ENCODE measurements at places on chromosomes 11 and 22.
A peak's percentile ranks its signal among the peaks of the same experiment; 100 is the strongest.

DNA sequence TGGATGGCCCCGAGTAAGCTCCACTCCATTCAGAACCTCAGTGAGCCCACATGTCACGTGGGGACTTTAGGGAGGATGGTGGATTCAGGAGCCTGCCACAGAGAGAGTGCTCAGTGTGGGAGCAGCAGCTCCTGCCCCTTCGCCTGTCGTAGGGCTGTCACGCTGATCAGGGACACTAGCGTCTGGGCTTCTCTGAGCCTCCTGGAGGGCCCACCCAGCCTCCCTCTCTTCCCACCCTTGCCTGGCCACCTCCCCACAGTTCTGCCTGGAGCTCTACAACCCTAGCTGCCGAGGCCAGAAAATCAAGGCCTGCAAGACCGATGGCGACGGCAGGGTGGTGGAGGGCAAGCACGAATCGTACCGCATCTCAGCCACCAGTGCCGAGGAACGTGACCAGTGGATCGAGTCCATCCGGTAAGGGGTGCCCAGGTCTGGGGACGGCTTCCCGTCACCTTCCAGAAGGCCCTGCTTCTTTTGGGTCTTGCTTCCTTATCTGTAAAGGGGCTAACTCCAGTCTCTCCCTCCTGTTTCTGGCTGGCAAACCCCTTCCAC lies 29.5 kb downstream of the CYTH4 start:
- no peak for DNase-seq

GRCh38 chr11:8015753-8016239 lies 28.7 kb downstream of the EIF3F start:
- peak; percentile 82 for DNase-seq

- no peak for DNase-seq
Measured at GRCh38 chr22:28146401-28147314, 227.6 kb upstream of the PITPNB start.

- DNase-seq = no peak
Measured at GRCh38 chr11:75270896-75271418, 30.4 kb downstream of the TPBGL start.

DNA sequence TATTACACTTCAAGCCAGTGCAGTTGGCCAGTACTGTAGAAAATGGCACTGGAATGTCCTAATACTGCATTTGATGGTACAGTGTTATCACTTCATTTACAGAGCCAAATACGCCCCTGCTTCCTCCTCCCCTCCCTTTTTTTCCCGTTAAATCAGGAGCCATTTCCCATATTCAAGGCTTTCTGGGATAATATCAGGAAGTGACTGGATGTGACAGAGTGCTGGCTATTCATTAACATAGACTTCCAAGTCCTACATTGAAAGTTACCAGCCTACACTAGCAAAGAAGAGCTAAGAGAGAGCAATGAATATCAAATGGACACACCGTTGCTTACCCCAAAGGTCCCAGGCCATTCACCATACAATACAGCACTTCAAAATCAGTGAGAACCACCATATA lies 32.1 kb upstream of the ABCC8 start:
- no peak for DNase-seq

GRCh38 chr11:112226831-112227401 lies 688 bp downstream of the PTS start:
- peak; percentile 30 for DNase-seq

DNA sequence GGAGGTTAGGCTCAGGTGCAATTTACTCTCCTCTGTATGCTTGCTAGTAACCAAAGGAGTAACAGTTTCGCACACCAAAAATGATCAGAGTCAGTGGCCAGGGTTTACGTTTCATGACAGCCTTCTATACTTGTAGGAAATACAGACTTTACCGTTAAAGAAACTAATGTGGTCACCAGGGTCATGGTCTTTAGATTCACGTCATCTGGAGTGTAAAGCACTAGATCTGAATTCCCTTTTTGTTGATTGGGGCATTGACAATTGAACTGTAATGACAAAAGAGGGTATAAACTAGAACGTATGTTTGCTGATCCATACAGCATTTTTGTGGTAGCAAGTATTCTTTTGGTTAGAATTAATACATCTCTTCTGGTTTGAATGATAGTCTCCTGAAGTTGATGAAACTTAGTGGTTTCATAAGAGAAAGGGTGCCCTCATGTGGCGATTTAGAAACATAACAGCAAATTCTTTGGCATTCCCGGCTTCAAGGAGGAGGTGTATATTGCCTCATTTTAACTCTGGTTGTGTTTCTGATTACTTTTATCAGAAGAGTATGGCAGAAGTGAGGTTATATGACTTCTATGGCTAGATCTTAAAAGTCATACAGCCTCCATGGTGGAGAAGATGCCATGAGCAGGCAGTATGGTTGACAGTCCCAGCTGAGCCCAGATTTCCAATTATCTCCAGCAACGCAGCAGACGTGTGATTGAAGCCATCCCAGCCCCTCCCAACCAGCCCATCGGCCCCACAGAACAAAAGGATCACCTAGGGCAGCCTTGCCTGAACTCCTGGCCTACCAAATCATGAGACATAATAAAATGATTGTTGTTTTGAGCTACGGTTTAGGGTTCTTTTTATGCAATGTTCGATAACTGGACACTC lies 35.1 kb downstream of the MMP7 start:
- peak; percentile 84 for DNase-seq

- no peak for DNase-seq
Measured at GRCh38 chr22:39914584-39914983, 13.7 kb downstream of the GRAP2 start.

DNA sequence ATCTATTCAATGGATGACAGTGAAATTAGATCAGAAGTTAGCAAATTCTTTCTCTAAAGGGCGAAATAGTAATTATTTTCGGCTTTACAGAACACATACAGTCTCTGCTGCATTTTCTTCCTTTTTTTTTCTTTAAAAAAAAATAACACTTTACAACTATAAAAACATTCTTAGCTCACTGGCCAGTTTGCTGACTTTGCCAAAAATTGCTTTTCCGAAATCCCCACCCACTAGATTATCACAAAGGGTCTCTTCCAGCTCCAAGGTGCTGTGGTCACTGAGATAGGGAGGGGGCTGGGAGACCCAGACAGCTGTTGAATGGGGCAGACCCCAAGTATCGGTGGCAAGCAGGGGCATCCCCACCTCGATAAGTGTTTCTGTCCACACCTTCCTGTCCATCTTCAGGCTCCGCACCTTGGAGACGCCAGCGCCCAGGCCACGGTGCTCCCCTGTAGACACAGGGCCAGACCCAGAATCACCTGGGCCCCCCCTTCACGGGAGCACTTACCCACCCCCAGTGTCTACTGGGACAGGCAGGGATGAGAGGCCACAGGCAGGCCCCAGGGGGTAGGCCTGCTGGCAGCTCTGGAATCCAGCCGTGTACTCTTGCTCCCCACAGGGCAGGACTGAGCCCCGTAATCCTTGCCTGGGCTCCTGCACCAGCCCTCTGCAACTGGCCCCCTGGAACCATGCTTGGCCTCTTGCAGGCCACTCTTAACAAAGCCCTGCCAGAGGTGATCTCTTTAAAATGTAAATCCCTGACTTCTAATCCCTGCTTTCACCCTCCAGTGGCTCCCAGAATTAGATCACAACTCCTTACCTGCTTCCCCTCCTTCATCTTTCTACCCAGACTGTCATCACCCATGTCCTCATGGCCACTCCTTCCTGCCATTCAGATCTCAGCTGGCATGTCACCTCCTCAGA lies 31.5 kb upstream of the PDE2A start:
- no peak for DNase-seq

GRCh38 chr11:96152623-96153022 lies 190.4 kb downstream of the MAML2 start:
- no peak for DNase-seq

DNA sequence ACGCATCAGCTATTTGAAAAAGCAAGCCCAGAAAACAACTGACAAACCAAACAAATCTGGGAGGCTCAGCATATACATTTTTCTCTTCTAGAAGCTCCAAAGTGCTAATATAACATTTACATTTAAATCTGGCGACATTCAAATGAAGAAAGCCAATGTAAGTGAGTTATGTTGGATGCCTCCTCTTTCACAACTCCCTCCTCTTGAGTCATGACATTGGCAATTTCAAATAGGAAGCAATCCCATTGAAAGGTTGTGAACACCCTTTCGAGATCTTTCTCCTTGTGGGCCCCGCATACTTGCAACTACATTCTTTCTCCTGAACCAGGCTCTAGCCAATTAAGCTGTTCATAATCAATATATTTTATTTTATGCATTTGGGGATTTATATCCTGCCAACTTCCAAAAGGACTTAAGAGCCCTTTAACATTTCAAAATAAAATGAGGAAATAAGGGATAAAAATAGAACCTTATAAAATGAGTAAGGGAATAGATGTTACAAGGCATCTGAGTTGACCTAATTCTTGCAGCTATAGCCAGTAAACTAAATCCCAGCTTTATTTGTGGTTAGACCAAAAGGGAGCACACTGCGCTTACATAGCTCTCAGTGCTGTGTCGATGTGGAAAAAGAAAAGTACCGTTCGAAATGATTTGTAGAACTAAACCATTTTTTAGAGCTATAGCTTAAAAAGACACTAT lies 129.5 kb upstream of the SESN3 start:
- no peak for DNase-seq

GRCh38 chr11:120065876-120066275 lies 72.0 kb downstream of the TRIM29 start:
- DNase-seq = no peak

DNA sequence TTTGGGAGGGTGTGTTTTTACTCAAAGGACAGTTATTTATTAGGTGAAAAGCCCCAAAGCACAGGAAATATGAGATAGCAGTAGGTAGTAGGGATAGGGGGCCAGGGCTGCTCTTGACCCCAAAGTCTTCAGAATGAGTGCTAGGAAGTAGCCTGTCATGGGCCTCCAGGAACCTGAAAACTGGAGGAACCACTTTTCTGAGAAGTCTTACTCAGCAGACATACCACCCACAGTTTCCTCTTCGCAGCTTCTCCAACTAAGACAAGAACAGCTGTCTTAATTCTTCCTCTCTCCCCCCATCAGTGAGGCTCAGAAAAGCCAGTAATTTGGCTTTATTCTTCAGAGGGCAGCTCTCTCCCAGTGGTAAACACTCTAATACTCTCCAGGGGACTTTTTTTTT lies 84.0 kb upstream of the CTSC start:
- DNase-seq = peak; percentile 20

GRCh38 chr11:57313071-57313787 lies 11.5 kb downstream of the TNKS1BP1 start:
- DNase-seq = no peak

GRCh38 chr22:43151251-43152002 lies at the start of gene TSPO:
Gene TSPO (plus strand): TSS chr22:43151559. CDS start chr22:43159239, 7,680 bp downstream.
- peak; percentile 63 for DNase-seq
